LNCaP clone FGC (cell line): ENCODE measurements at places on chromosomes 1 and 21.

DNA sequence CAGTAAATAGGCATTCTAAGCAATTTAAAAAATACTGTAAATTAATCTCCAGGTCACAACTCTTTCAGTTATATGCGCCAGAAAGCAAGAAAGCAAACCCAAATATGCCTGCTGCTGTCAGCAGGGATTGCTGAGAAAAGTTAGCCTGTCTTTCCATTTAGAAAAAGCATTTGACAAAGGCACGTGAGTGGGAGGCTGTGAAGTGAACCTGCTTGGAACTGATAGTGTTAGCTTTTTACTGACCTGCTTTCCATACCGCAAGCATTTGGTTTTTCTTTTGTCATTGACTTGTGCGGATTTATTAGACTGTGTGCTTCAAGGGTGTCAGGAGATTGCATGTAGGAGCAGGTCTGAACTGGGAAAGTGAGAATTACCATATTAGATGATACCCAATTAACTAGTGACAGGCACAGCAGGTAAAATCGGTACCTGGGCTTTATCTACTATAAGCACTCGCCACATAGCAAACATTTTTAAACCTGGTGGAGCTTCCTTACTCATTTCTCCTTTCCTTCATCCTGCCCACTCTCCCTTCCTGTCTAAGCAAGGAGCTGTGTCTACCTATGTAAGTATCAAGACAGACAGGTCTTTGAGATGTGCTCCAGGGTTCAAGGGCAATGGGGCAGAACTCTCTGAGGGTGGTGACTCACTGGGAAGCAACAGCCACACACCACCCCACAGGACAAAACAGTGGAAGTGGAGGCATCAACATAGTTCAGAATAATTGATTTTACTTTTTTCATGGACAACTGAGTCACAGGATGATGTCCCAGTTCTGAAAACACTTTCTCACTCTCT lies 323.9 kb downstream of the DISC1 start:
- no peak for DNase-seq

DNA sequence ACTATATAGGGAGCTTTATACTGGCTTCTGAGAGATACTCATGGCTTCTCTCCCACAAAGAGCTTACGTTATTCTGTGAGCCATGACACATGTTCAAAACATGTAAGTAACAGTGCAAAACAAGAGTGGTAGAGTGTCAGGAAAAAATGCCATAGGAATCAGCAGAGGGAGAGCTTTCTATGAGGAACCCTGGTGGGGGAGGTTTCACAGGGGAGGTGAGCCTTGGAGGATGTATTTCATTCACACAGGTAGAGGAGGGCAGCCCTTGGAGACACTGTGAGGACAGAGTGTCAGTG lies 72.7 kb upstream of the LYST start:
- DNase-seq = no peak

- DNase-seq = no peak
Observed at GRCh38 chr1:205128050-205128449, 6.3 kb upstream of the RBBP5 start.

GRCh38 chr1:36157115-36157903 lies 1.3 kb downstream of the MAP7D1 start:
- no peak for DNase-seq

DNA sequence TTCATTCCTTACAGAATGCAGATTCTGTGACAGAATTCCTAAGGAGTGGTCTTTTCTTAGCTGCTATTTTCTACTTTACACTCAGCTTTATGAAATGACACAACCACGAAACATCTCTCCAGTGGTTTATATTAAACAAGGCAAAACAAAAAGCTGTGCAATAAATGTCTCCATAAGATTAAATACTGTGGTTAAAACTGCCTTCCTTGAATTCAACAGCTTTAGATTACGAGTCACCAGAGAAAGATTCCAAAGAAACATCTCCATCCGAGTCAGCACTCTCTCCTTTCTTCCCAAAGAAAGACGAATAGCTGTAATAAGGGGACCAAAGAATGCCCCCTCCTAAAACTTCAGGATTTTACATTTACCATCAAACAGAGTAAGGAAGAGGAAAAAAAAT lies 4.6 kb upstream of the C1orf87 start:
- DNase-seq = no peak

DNA sequence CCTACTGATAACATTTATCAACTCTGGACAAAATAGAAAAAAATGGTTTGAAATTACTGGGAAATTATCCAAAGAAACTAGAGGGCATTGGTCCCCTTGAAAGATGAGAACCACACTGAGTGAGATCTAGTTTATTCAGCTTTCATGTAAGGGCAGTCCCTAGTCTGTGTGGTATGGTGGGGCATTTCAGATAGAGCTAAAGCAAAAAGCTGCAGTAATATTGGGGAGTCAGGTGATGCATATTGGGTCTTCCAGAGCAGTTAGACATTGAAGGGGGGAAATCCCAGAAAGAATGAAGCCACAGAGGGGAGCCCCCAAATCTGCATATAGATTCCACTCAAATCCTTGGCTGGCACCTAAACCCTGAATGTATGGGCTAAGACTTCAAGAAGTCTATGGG lies 347.7 kb upstream of the POU3F1 start:
- DNase-seq = no peak

DNA sequence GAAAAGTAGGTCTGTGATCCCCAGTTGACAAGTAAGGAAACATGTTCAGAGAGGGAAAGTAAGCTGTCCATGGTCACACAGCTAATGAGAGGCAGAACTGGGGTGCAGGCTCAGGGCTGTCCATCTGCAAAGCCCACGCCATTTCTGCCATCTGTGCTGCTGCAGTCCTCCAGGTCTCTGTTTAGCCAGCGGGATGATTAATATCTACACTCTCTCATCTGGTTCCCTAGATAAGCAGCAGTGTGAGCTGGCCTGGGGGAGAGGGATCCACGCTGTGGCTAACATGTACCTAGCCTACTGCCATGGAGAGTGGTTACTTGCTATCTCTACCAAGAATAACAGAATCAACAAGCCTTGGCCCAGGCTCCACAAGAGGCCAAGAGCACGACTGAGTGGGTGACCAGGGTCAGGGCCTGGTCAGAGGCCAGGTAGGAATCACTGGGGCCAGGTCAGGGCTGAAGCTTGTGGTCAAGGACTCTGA lies 75.2 kb downstream of the TRABD2B start:
- DNase-seq = no peak

GRCh38 chr1:234313171-234313570 lies 60.1 kb upstream of the COA6 start:
- DNase-seq = no peak

GRCh38 chr1:219812491-219813203 lies 115.7 kb downstream of the SLC30A10 start:
- peak; percentile 70 for DNase-seq

DNA sequence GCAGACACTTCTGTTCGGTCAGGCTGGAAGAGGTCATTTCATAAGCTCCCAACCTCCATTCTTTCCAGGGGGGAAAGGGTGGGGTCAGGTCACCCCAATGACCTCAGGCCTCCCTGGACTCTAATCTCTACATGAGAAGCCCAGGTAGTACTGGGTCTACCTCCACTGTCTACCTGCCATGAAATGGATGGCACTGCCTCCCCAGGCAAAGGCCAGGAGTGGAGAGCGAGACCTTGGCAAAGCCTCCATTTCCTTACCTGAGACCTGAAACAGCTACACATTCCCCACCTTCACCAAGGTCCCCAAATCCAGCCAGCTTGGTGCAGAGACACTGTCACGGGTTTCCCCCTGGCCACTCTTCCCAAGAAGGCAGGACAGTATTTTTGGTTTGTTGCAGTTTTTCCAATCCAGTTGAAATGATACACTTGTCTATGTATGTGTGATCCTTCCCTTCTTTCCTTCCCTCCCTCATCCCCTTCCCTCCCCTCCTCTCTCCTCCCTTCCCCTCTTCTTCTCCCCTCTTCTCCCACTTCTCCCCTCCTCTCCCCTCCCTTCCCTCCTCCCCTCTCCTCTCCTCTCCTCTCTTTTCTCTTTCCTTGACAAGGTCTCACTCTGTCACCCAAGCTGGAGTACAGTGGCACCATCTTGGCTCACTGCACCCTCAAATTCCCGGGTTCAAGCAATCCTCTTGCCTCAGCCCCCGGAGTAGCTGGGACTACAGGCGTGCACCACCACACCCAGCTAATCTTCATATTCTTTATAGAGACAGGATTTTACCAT lies 16.1 kb downstream of the BTG2 start:
- no peak for DNase-seq

DNA sequence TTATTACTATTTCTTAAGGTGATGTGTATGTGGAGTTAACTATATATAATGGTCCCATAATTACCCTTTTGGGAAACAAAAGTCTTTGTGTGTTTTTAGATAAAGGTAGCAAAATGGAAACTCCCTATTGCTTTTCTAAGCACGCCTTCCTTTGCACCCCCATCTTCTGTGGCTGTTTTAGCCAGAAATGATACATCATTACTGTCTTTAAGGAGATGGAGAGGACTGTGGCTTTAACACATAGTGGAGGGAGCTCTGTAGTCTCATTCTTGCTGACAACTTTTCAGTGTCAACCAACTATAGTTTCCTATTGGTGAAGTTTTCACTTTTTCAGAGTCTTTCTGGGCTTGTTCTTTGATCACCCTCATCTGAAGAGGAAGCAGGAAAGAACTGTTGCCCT lies 1.0 kb downstream of the APOBEC4 start:
- DNase-seq = no peak

DNA sequence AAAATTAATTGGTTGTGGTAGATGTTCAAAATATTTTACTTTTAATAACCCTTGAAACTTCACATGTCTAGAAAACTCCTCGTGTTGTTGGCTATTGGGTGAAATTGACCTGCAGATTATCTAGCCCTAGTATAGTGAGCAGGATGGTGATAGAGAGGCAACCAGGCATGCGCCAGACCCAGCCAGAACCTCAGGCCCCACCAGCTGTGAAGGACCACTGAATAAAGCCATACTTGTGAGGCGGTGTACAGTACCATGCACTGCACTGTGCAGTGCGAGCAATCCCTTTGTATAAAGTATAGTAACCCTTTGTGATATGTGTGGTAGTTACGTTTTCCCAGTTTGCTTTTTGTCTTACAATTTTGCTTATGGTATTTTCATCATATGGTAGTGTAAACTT lies 8.5 kb downstream of the TTF2 start:
- DNase-seq = no peak

- DNase-seq = no peak
Observed at GRCh38 chr21:28687586-28687985, 305.1 kb downstream of the LTN1 start.

GRCh38 chr21:44815852-44816628 lies 1.8 kb downstream of the SUMO3 start:
- no peak for DNase-seq

DNA sequence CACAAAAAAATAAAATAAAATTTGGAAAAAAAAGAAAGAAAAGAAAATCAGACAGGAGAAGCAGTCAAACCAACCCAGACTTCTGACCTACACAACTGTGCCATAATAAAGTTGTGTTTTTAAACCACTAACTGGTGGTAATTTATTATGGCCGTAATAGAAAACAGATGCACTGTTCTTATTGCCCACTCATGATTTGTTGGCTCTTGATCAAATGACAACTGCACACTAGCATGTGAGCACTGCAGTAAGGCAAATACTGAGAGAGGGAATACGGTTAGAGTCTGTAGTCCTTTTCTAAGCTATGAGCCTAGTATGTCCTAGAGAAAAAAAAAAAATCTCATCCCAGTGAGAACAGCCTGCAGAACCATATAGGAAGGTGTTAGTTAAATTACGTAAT lies 61.2 kb upstream of the TNR start:
- DNase-seq = no peak

DNA sequence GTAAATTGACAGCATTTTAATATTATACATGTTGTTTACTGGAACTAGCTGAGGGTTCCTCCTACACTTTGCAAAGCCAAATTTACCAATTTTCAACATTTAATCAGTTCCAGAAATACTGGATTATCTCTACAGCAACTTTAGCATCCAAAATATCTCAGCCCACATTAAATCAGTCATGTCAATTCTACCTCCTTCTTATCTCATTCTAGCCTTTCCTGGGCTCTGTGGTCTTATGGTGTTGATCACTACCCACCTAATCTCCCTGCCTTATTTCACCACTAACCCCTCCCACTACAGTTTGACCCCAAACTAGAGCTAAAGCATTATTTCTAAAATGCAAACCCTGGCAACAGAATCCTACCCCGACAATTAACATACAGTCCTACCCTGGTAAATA lies 3.3 kb downstream of the OMA1 start:
- no peak for DNase-seq

GRCh38 chr21:45248893-45249381 lies 38.8 kb downstream of the POFUT2 start:
- DNase-seq = no peak

- DNase-seq = peak; percentile 57
Observed at GRCh38 chr1:205748403-205749233, 1.4 kb downstream of the NUCKS1 start.

DNA sequence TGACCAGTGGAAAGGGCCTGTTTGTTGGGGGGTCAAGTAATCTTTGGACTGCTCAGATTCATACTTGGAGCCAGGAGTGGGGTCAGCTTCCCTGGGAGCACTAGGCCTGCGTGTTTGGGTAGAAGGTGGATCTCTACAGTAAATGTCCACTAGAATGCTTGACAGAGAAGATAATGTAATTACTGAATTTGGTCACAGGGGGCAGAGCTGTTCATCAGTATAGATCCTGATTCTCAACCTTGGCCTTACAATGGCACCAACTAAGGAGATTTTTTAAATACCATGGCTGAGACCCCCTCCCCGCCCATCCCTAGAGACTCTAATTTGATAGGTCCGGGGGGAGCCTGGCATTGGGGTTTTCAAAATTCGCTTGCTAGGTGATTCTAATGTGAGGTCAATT lies 217.5 kb upstream of the PLXNA2 start:
- no peak for DNase-seq

DNA sequence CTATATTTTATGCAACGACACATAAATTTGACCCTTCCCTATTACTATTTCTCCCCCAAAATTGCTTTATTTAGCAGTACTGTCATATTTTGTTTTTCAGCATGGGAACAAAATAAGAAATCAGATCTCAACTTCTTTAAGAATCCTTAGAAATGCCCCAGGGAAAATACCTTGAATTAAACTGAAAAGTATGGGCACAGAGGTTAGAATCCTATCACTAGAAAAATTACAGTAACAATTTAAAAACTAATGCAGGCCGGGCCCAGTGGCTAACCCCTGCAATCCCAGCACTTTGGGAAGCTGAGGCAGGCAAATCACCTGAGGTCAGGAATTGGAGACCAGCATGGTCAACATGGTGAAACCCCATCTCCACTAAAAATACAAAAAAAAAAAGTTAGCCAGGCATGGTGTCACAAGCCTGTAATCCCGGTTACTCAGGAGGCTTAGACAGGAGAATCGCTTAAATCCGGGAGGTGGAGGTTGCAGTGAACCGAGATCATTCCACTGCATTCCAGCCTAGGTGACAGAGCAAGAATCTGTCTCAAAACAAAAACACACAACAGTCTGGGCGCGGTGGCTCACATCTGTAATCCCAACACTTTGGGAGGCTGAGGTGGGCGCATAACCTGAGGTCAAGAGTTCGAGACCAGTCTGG lies 51.4 kb downstream of the GNB1 start:
- no peak for DNase-seq

- DNase-seq = no peak
Observed at GRCh38 chr1:204641936-204642335, 43.6 kb downstream of the LRRN2 start.

DNA sequence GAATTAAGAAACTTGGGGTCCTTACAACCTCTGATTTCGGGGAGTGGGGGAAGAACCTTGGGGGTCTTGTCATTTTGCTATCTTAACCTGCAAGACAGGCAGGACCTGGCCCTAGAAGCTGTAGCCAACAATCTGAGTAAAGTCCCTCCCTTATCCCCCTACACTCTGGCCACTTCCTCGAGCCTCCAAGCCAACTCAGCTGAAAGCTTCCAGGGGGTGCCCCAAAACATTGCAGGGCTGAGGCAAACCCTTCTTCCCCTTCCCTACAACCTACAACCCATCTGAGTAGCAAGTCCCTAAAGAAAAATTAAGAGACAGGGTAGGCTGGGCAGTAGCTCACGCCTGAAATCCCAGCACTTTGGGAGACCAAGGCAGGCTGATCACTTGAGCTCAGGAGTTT lies 5.0 kb downstream of the CERS2 start:
- DNase-seq = no peak
